ENCODE measurements at places on chromosomes 3 and 15.

DNA sequence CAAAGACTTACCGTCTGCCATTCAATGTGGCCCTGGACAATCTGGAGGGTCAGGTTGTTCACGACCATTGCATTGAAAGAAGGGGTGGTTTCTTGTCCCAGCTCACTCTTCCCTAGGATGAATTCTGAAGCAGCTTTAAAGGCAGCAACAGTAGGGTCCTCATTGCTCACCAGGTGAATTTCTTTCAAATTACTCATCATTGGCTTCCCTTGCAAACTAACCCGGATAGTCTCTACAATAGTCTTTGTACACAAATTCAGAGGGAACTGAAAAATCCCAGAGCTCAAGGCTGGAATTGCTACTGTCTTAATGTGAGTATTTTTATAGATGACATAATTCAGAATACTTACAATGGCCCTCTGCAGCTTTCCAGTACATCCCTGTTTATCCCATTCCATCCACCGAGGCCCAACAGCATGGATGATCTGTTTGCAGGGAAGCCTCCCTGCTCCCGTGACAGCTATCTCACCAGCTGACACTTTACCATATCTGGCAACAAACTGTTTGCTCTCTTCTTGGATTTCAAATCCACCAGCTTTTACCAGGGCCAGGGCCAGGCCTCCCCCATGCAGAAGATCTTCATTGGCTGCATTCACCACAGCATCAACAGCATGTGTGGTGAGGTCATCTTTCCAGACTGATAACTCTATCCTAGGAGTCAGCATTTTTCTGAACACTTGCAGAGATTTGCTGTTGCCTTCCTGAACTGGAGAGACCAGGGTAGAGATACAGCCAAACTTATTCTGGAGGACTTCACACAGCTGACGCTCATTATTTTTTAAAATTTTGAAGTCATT, 8.6 kb downstream of the PARP9 start:
- no peak for DNase-seq

DNA sequence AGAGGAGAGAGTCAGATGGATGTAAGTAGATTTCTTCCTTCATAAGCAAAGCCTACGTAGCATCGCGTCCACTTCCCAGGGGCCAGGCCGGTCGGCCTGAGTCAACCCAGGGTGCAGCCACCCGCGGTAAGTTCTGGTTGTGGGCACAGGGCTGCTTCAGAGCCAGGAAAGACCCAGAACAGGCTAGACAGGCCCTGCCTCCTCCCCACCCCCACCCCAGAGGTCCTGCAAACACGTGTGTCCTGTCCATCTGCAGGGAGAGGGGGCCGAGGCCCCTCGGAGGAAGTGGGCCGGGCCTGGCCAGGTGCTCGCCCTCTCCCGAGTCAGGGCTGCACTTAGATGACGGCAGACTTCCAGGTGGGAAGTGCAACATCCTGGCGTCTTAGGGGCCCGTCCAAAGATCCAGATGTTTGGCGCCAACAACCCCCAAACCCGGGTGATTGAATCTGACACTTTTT, 100.8 kb upstream of the ALDH1A3 start:
- DNase-seq, result no peak

GRCh38 chr15:40241269-40242212, 2.7 kb downstream of the PAK6 start:
- no peak for DNase-seq

- DNase-seq, result no peak
These were observed 65.4 kb downstream of the FBN1 start for GRCh38 chr15:48579945-48580671.

GRCh38 chr3:61573441-61573840, 12.1 kb downstream of the PTPRG start:
- DNase-seq, result no peak

- no peak for DNase-seq
These were observed 73.7 kb downstream of the TM2D3 start for GRCh38 chr15:101578443-101578894.

DNA sequence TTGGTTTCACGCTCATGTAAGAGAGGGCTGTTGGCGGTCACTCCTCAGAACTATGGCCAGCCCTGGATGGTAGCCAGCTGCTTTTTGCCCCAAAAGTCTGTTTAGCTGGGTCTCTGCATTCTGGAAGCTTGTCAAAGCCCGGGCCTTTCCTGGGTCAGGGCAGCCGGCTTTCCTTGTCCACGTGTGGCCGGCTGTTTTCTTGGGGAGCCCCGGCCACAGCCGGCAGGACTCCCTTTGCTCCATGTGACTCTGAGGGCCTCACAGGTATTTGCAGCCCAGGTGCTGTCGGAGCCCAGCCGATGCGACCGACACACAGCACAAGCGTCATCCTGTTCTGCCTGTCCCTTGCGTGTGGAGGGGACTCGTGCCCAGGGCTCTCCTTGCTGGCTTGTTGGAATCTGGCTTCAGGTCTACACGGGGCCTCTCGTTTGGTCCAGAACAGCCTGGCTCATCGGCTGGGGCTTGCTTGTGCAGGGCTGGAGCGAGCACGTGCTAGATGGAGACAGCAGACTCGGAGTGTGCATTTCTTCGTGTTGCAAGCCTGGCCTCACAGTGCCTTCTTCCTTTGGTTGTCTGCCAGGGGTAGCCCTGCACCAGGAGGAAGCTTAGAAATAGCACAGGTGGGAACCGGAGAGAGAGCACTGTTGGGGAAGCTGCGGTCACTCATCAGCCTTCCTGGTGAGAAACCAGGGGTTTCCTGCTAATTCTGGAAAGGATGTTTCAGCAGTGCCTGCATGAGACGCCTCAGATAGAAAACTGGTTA, 51.5 kb downstream of the PGPEP1L start:
- DNase-seq, result no peak

DNA sequence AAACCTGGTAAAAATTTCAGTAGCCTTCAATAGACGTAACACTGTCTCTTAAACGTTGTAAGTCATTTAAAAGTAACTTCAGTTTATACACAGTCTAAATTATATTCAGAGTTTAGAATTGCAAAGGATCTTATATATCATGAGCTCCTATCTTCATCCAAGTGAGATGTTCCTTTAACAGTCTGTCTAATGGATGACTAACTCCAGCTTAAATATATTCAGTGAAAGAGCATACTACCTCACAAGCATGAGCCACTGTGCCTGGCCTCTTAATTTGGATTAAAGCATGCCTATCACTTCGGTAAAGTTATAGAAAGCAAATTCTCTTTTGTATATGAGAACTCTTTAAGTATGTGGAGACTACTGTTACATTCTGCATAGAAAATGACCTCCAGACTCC, 7.0 kb downstream of the FYTTD1 start:
- no peak for DNase-seq

DNA sequence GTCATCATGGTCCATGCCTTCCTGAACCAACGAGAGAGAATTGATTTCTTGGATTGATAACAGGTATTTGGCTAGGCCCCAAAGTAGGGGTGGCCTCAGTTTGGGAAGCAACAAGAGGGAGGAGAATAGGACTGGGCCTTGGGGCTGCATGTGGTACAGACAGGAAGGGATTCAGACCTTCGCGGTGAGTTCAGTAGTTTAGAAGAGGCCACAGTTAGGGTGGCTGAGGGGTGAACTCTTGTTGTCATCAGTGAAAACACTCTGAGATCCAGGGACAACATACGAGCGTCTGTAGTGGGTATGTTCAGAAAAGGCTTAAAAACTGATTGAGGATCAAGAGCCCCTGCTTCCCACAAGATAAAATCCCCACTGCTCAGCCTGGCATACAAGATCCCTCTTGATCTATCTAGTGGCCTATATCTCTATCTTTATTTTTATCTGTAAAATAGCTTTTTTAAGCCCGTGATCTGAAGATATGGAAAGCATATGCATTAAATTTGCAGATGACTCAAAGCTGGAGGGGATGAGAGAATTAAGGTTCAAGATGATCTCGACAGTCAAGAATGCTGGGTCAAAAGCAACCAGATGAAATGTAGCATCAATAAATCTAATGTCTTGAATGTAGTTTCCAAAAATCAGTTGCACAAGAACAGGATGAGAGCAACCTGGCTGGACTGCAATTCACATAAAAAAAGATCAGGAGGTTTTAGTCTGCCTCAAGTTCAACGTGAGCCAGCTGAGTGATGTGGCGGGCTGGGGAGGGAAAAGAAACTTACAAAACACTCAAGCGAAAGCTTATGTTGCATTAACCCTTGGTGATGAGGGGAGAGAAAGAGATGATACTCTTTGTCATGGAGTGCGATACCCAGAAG, 221.1 kb upstream of the TLE3 start:
- DNase-seq, result no peak

DNA sequence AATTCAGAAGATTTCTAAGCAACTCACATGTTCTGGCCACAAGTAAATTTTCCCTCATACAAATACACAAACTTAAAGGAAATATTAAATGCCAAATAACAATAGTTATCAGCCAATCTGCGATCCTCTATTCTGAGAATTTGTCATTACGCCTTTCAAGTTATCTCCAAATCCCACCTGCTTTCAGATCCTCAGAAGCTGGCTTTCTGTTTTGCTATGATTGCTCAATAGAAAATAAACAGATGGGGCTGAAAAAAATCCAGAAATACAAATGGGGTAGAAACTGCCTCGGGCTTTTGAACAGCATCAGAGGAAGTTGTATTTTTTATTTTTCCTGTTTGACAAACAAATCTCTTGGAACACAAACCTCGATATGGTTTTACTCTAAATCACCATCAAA, 74.0 kb upstream of the CNTN4 start:
- DNase-seq, result no peak

DNA sequence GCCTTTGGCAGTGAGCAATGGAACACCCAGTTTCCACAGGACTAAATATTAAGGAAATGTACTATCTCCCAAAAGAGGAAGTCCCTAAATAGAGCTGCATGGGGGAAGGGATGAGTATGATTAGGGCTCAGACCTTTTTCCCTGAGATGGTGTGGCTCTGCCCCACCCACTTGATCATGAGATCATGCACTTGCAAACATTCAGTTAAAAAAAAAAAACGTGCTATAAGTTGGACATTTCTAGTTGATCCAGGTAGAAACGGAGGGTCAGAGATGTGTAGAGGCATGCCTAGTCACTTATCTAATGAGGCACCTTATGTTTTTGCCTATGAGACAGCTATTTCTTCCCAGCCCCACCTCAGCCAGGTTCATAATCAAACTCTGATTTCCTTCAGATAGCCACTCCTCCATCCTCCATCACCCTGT, 24.5 kb upstream of the SSR3 start:
- DNase-seq, result no peak

- no peak for DNase-seq
These were observed 28.3 kb upstream of the HERC1 start for GRCh38 chr15:63861946-63862517.

DNA sequence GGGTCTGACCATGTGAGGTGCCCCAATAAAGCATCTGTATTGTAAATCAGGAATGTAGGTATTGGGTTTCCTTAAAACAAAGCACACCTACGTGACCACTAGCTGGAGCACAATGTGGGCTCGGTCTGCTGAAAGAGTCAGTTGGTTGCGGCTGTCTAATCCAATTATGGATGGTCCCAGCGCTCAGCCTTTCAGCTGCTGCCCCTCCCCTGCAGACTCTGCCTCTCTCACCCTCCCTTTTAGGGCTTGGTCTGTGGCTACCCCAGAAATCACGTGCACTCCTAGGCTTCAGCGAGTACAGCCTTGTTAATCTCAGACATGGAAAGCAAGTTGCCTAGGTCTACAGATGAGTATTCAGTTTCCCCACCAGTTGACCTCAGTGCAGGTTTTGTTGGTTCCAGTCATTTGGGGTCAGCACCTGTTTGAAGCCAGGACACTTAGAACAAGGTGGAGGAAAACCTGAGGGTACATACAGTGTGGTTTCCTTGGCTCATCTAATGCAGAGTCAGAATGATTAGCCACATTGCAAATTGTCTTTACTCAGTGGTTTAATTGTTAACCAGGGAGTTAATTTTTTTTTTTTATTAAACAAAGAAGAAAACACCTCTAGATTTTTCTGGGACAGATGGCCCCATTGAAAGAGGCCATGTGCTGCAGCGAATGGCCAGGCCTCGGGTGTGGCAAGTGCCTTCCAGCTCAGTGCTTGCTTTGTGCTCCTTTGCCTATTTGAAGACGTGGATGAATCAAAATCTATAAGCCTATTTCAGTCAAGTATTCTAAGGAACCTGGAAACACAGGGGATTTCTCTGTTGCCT, 137.7 kb downstream of the IGF1R start:
- no peak for DNase-seq

- no peak for DNase-seq
These were observed 16.7 kb downstream of the KAT2B start for GRCh38 chr3:20056725-20057611.

GRCh38 chr3:47645551-47645950, 66.9 kb upstream of the CSPG5 start:
- no peak for DNase-seq

DNA sequence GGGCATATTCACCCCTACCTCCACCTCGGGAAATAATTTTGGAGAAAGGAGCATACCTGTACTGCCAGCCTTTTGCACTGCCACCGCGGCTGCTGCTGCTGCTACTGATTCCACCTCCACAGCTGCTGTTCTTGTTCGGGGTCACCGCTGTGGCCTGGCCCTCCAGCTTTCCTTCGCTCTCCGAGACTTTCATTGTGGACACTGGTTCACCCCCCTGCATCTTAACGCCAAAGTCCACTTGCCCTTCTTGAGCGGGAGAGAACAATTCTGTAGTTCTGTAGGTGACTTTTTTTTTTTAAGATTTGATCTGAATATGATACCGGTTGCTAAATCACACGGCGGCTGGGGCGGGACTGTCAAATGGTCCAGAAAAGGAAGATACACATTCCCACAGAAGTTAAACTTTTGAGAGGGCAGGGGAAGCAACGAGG, 701 bp downstream of the OSBPL11 start:
- DNase-seq, result no peak

GRCh38 chr3:108406063-108406660, 104.2 kb downstream of the MYH15 start:
- no peak for DNase-seq

DNA sequence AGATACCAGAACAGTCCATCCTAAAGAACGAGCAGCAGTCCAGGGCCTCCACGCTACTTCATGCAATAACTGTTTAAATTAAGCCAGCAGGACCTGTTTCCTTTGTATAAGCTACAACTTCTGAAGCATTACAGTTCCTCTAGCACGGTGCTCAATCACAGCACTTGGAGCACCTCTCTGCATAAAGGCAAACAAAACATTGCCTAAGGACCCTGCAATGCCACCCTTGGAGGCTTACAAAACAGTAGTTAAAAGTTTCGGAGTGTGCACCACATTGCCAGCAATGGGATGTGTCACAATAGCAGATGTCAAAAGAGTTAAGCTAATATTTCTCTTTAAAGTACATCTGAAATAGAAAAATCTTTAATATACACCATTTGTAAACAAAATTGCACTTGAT, 2.6 kb upstream of the VPS39 start:
- no peak for DNase-seq

DNA sequence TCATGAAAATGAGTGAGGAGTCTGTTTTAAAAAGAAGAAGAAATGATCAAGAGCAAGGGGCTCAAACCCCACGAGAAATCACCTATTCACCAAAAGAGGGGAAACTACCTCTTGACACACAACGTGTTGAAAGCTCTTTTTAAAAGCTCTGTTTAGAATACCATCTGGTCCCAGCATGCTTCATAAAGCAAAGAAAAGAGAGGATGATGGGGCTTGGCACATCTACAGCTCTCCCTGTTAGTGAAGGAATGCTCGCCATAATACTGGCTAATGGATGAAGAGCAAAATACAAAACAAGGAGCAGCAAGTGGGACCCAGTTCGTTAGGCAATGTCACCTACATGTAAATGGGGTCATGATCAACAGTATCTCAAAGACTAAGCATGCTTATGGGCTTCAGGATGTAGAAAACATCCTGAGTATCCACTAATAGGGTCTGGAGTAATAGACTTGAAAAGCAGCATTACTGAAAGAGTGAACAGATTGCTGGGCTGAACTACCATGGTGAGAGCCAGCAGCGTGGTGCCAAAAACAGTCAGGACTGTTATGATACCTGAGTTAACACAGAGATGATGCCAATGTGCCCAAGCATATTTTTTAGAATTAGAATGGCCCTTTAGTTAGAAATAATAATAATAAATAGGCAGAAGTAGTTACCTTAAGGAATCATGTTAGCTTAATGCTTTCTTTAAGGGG, 159.7 kb upstream of the POU1F1 start:
- DNase-seq, result no peak
